ENCODE measurements at places on chromosomes 4 and X.
A peak's percentile ranks its signal among the peaks of the same experiment; 100 is the strongest.

DNA sequence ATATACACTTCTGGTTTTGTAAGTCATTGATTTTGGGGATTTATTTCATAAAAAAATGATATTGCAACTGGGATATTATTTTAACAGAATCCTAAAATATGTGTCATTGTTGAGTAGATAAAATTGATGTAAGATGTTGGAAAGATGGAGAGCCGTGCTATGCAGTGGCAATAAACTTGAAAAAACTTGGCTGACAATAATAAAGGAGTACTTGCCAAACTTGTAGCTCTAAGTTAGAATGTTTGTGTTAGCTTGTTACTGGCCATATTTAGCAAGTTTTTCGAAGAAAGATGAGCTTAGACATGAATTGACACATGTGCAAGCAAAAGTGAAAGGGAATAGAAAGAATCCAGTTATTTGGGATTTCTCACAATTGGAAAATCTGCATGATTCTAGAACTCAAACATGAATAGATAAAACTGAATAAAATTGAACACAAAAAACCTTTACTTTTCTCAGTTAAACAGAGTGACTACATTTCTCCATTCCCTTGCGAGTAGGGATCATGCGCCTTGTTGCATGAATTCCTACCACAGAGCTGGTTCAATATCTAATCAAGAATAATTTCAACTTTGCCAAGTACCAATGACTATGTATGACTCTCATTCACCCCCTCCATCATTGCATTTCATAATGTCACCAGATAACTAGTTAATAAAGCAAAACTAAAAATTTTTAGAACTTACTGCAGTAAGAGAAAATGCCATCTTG is 327.8 kb downstream of the CAMK2D start:
- DNase-seq, result no peak

DNA sequence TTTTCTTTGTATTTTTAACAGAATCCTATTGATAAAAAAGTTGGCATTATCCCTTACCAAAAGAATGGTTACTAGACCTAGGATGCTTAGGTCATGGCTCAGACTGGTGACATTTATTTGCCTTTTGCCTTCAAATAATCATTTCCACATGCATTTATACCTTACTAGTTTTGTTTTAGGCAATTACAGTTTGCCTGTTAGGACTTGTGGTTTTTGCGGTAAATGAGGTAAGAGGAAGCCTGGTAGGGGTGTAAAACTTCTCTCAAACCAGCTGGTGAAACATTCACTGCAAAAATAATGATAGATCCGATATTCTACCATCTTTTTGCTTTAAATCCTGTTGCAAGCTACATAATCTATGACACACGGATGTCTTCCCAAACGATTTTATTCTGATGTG is 12.1 kb downstream of the LAMP2 start:
- DNase-seq, result no peak

GRCh38 chrX:39268207-39268606 is 466.9 kb downstream of the MID1IP1 start:
- no peak for DNase-seq

GRCh38 chr4:150211016-150211415 is 132.8 kb downstream of the DCLK2 start:
- DNase-seq, result no peak

- no peak for DNase-seq
Measured at GRCh38 chr4:18369561-18369960, 348.0 kb upstream of the LCORL start.

GRCh38 chr4:44651425-44651824 is at the start of gene YIPF7:
Gene YIPF7, minus strand, starts transcription at chr4:44651625. Its CDS starts 1,525 bp downstream, at chr4:44650100.
- no peak for DNase-seq

DNA sequence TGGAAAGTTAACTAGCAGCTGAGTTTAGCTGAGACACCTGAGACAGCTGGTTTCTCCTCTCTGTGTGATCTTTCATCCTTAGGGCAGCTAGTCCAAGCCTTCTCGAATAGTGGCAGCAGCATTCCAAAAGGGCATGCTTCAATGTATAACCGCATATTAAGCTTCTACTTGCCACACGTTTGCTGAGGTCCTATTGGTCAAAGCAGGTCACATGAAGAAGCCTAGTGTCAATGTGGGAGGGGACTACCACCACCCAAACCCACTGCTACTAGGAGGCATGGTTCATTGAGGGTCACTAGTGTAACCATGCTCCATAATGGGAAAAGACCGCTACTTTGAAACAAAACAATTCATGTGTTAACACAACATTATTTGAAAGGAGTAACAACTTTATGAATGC is 314.9 kb upstream of the SMIM31 start:
- no peak for DNase-seq

- DNase-seq, result no peak
Measured at GRCh38 chr4:152735906-152736305, 43.6 kb downstream of the TIGD4 start.

GRCh38 chrX:42992199-42992943 is 214.4 kb upstream of the PPP1R2C start:
- no peak for DNase-seq

DNA sequence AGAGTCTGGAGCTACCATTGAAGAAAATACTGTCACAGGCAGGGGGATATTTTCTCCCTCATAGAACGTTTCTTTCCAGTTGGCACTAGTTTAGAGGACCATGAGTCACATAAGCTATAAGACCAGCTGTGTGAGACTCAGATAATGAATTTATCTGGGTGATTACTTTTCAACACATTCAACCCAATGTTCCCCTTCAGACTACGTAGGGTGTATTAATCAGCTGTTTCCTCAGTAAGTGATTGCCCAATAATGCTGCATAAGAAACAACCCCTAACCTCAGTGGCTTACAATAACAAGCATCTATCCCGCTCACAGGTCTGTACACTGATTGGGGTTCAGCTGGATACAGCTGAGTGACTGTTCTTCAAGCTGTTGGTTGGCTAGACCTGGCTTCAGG is 38.1 kb downstream of the CBLL2 start:
- DNase-seq, result no peak

DNA sequence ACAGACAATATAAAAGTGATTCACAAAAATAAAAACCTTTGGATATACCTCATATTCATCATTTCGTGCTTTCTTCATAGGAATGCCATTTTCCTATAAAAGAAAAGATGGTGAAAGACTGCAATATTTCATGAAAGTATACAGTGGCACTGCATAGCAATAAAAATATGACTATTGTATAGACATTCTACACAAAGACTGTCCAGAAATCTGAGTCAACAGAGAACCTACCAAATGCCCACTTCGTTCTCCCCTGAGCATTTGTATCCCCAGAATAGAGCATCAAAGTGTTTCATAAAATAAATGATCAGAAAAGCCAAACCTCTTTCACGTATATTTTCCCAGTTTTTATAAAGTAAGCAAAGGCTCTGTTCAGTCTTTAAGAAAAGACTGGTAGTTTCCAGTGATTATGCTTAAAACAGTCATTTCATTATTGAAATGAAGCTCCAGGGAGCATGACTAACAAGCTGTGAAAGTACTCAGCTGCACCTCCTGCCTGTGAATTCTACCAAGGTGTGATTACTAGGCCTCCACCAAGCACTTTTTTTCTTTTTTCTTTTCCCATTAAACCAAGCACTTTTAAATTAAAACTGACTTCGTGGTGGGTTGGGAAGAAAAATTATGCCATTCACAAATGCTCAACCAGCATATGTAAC is 20.2 kb downstream of the PPA2 start:
- no peak for DNase-seq

- no peak for DNase-seq
Measured at GRCh38 chr4:125787707-125788106, 473.0 kb downstream of the FAT4 start.

DNA sequence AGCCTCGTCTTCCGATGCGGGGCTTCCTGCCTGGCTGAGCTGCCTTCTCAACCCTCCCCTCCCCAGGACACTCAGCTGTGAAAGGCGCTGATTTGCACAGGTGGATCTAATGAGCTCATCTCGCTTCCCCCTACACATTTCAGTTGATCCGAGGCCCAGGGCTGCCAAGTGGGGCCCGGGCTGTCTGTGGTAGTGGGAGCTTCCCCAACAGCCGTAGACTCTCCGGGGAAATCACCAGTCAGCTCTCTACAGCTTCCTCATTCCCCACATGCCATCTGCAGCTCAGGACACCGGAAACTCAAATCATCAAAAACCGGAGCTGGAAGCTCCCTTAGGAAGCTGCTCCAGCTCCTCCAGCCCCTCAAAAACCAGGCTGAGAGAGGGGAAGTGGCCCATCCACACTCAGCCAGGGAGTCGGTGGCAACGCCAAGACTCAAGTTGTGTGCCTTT is 56.2 kb downstream of the SMIM20 start:
- no peak for DNase-seq

DNA sequence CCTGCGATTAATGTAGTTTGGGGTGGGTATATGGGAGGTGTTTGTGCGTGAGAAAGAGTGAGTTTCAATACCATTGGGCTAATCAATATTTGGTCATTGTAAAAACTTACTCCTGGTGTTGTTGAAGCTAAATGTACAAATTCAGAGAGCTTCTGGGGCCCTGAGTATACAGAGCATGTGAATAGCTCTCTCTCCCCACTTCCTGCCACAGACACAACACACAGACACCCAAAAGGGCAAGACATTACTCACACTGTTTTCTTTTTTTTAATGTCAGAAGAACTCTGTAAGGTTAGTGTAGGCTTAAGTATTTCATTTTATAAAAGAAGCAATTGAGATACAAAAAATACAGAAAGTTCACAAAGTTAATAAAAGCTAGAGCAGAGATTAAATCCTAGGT is 151.3 kb upstream of the KCNIP4 start:
- no peak for DNase-seq

GRCh38 chr4:20487852-20488251 is 212.4 kb upstream of the PACRGL start:
- no peak for DNase-seq

DNA sequence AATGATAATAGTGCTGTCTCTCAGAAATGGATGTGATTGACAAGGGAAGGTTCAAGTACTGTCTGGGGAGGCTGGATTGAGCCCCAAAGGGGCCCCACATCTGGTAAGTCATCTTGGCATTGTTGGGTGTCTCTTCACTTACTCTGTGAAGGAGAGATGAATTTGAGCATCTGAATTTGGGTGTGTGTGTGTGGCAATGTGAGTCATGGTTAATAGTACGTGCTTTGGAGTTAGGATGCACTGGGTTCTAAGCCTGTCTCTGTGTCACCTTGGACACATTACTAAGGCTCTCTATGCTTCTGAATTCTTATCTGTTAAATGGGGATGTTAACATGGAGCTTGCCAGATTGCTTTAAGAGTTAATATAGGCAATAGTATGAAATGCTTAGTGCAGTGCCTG is 80.4 kb downstream of the FRAS1 start:
- DNase-seq, result no peak

- DNase-seq, result no peak
Measured at GRCh38 chr4:82890528-82890900, 439 bp downstream of the SEC31A start.

DNA sequence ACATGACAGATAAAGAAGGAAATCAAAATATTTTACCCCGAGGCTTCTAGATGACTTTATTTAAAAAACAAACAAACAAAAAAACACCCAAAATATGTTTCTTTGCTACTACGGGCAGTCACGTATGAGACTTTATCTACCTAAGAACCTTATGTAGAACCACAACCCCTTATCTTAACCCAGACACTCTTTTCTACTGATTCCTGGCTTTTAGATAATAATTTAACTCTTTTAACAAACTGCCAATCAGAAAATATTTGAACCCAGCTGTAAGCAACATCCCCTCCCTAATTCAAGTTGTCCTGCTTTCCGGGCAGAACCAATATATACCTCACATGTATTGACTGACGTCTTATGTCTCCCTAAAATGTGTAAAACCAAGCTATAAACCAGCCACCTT is 15.4 kb downstream of the ELOVL6 start:
- DNase-seq, result no peak

DNA sequence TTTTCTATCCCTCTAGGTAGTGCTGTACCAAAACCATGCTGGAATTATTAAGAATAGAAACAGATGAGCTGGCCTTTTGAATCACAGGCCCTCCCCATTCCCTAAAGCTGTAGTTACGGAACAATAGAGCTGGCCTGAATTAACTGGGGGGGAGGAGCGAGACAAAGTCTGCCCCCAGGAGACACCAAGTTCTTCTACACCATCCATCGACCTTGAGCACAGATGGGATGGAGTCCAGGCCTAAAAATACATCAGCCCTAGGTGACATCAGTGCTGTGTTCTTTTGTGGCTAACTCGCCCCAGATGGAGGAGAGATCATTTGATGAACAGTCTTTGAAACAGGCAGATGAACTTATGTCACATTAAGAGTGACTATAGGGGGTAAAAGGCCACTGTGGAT is 49.6 kb downstream of the LHFPL1 start:
- no peak for DNase-seq

GRCh38 chrX:88660836-88661235 is 86.2 kb upstream of the CPXCR1 start:
- DNase-seq, result no peak

GRCh38 chr4:4333265-4333706 is 43.2 kb downstream of the ZBTB49 start:
- DNase-seq, result no peak

GRCh38 chrX:20066968-20067708 is 49.6 kb downstream of the MAP7D2 start:
- DNase-seq, result peak; percentile 24

DNA sequence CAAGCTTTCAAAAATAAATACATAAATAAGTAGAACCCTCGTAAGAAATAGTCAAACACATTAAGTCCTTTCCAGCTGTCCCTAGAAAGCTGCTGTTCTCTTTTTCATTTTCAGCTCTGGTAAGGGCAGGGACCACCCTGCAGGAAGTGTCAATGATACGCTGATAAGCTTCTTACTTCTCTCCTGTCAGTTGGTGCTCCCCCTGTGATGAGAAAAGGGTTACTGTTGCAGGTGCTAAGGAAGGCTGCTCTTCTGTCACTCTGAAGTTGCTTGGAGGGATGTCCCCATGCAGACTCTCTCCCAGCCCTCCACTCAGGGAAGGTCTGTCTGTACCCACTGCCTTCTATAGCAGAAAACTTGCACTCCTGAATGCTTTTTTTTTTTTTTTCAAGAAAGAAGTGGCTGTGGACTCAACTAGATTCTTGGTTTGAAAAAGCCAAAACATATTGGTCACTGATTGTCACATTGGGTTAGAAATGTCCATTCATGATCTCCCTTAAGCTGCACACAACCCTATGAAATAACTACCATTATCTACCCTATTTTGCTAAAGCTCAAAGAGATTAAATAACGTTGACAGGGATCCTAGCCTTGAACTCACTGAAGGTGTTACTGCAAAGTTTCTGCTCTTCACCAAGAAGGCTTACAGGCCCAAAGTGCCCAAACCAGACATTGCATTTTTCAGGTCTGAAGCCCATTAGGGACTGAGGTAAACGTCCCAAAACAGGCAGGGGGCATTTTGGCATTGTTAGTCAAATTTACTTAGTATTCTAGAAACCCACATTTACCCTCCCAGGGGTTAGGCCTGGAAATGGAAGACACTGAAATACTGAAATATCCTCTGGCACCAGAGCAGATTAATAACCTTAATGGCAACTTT is 1.2 kb downstream of the CXCL3 start:
- DNase-seq, result no peak

GRCh38 chrX:149512225-149512885 is 7.2 kb upstream of the IDS start:
- DNase-seq, result peak; percentile 72
